ENCODE measurements at places on chromosomes 2 and 18.
A peak's percentile ranks its signal among the peaks of the same experiment; 100 is the strongest.

- DNase-seq: no peak
Observed at GRCh38 chr2:58271826-58272225, 30.7 kb upstream of the FANCL start.

DNA sequence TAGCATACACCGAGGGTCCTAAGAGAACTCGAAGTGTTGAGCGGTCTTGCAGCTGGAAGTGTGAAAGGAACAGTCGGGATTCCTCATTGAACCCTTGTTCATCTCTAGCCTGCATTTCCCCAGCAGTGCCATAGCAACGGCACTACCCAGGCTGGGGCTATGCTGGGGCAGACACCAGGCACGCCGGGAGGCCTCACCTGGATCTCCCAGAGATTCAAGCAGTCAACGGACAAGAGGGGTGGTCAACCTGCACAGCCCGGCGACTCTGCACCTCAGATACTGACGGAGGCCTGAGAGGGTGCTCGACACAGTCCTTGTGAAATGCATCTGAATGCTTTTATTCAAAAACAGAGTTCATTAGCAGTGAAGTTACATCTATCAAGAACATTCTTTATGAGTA lies 604.2 kb downstream of the GALR1 start:
- DNase-seq: no peak

GRCh38 chr2:48482313-48482712 lies 47.6 kb upstream of the STON1 start:
- no peak for DNase-seq

DNA sequence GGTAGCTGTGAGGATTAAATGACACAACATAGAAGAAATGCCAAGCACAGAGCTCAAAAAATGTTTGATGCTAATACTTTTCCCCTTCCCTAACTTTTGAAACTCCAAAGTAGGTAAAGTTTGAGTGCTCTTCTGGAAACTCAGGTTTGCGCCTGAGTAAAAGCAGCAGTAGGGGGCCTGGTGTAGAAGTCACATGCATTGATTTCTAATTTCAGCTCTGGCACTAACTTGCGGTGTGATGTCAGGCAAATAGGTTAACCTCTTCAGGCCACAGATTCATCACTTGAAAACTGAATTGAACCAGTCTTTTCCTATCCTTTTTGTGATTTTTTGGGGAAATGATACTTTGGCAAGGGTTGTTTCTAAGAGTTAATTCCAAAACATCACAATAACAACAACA lies 27.2 kb downstream of the LHCGR start:
- DNase-seq: no peak

GRCh38 chr2:203279288-203279687 lies 40.5 kb downstream of the CYP20A1 start:
- DNase-seq: no peak

- no peak for DNase-seq
Observed at GRCh38 chr2:144111437-144111836, 408.5 kb downstream of the ZEB2 start.

GRCh38 chr2:181984814-181985631 lies 630 bp upstream of the PPP1R1C start:
- DNase-seq: no peak

- DNase-seq: no peak
Observed at GRCh38 chr2:201786471-201786870, 5.7 kb upstream of the ALS2 start.

DNA sequence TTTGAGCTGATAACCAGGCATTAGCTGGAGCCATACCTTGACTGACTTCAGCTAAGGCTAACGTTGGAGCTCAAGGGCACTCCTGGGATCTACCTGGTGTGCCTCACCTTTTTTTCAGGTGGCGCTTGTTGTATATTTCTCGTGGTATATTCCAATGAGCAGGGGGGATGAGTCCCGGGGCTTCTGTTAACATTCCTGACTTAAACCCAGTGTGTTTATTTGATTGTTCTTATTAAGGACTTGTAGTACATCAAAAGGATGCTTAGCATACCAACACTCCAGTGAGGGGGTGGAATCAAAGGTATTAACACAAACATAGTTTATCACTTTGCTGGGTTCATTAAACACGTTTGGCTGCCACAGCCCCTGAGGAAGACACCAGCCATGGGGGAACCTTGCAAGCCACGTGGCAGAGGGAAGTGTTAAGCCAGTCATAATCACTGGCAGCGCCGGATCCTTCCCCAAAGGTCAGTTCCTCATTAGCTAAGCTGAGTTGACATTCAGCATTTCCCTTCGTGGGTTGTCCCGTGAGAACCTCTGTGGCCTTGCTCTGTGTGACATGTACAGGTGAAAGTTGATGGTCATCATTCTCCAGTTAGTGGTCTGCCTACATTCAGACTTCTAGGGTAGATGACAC lies 119.5 kb upstream of the MCFD2 start:
- DNase-seq: peak; percentile 86

DNA sequence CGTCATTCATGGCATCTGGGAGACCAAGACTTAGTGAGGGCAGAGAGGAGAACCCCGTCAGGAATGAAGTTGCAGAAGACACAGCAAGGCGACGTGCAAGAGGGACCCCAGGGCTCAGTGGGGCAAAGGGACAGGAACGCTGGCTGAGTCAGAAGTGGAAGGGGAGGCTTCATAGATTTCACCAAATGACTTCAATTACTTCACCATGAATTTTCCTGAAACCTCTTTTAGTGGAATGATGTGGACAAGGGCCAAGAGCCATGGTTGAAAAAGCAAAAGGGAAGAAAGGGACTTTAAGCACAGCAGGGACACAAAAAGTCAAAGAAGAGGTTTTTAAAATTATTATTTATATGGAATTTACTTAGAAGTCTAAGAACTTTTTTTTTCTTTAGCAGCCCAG lies 141.6 kb upstream of the PID1 start:
- no peak for DNase-seq

DNA sequence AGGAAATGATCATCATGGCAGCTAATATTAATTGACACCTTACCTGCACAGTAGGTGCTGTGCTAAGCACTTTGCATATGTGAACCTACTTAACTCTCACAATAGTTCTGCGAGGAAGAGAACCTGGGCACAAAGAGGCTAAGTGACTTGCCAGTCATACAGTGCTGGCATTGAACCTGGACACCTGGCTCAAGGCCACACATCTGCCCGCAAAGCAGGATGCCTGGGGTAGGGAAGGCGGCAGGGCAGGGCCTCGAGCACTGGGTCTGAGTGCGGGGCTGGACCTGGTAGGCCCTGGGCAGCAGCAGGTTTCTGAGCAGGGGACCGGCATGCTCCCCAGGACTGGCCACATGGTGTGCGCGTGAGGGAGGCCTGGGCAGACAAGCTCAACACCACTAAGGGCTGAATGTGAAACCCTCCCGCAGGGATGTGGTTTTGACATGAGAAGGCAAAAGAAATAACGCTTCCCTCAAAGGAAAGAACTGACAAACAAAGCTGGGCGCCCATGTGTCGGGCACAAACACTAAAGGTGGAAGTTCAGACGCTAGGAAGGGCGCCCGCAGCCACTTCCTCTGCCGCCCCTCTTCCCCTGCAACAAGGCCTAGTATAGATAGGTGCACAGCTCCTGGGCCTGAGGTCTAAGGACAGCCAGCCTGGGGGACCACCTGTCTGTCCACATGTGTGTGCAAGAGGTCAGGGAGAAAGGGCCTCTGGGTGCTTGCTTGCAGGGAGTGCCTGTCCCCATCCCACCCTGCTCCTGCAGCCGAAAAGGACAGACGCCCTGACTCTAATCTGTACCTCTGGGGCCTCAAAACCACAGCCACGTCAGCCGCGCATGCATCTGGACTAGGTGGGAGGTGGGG lies 92.5 kb downstream of the ZFP36L2 start:
- peak; percentile 95 for DNase-seq

DNA sequence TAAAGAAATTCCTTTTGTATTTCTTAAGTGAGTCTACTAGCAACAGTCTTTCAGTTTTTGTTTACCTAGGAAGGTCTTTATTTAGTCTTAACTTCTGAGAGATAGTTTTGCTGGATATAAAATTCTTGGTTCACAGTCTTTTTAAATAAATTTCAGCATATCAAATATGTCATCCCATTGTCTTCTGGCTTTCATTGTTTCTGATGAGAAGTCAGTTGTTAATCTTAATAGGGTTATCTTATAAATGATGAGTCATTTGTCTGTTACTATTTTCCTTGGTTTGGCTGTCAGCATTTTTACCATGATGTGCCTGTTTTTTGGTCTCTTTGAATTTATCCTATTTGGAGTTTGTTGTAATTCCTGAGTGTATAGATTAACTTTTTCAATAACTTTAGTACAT lies 129.3 kb downstream of the FAM210A start:
- DNase-seq: peak; percentile 6

GRCh38 chr2:123912171-123912570 lies 112.9 kb upstream of the CNTNAP5 start:
- no peak for DNase-seq

GRCh38 chr2:207759890-207760289 lies 9.8 kb downstream of the FZD5 start:
- DNase-seq: no peak

- no peak for DNase-seq
Observed at GRCh38 chr2:158817588-158817987, 22.5 kb downstream of the DAPL1 start.

GRCh38 chr2:134362740-134363139 lies 108.9 kb downstream of the MGAT5 start:
- no peak for DNase-seq

DNA sequence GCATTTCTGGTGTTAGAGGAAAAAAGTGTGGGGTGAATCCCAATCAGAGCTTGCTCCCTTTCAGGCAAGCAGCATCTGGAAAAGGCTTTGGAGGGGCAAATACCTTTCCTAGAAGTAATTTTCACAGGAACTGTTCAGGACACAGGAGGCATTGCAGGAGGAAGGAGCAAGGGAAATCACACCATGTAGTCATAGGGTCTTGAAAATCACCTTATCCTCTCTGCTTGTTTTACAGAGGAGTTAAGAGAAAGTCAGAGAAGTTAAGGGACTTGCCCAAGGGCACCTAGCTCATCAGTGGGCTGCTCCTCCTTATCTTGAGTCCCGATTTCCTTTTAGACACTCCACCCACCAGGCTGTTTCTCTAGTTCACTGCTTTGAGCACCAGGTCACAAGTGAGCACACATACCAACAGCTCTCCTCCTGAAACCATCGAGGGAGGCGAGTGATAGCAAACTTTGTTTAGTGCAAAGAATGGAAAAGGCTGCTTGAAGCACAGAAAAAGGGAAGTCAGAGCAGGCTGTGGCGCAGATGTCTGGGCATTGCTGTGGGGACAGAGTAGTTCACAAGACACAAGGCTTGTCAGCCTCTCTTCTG lies 89.2 kb upstream of the CXCR4 start:
- peak; percentile 85 for DNase-seq

- DNase-seq: peak; percentile 92
Observed at GRCh38 chr2:21330786-21331391, 207.1 kb downstream of the TDRD15 start.

DNA sequence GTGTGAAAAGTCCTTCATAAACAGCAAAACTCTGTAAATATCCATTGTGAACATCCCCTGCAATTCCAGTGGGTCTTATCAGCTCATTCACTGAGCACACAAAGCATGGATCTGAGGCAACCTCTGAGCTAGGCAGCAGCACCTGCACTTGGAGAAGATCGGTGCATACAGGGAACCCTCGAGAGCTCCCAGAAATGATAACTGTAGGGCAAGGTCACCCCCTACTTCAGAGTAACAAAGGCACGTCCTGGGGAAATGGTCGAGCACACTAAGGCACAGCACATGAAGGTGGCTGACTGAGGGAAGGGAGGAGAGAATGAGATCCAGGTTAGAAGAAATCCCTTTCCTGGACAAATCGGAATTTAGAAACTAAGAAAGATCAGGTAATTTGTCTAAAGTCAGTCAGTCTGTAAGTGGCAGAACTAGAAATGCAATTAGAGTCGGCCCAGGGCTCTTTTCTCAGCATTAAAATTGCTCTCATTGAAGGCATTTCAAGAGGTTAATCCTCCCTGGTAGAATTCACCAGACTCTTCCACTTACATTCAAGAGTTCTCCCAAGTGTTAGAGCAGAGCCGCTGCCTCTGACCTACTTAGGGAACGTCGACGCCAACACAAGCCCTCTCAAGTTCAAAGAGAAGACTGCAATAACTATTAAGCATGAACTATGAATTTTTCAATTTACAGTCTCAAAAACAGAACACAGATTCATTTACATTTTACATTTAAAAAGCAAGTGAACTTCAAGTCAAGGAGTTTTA lies 45.9 kb downstream of the PXDN start:
- no peak for DNase-seq

GRCh38 chr18:55407191-55407590 lies 180.8 kb downstream of the TCF4 start:
- no peak for DNase-seq

- no peak for DNase-seq
Observed at GRCh38 chr18:72391951-72392350, 152.2 kb downstream of the CBLN2 start.

- DNase-seq: no peak
Observed at GRCh38 chr2:130791617-130791939, 36.2 kb downstream of the AMER3 start.

DNA sequence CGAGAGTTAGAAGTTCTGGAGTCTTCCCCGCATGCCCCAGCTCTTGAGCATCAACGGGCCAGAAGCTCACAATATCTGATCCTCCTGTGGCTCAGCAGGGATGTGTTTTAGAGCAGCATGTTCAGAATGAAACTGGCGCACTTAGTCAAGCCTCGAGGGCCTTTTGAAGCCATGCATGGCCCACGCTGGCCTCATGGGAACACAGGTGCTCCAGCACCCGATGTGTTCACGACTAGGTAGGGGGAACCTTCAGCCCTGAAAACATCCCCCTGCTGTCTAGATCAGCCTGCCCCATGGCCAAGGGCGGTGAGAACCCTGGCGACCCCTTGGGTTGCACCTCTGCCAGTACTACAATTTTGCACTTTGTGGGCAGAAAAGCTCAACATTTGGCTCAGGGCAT lies 32.8 kb downstream of the MSH6 start:
- no peak for DNase-seq

DNA sequence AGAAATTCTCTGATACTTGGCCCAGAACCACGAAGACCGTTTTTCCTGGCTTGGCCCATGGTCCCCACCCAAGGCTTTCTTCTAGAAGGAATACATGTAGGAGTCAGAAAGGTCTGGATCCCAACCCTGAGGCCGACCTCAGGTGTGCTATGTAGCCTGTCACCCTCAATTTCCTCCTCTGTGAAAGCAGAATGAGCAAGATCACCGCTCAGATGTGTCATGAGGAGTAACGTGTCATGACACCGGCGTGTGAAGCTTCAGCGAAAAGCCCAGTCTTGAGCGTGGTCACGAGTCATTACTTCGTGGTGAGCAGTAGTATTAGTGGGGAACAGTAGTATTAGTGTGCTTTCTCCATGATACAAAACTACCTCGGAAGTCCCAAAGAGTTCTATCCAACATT lies 103.4 kb downstream of the ALPK2 start:
- no peak for DNase-seq

GRCh38 chr2:106868275-106868674 lies 17.7 kb downstream of the ST6GAL2 start:
- DNase-seq: no peak

- DNase-seq: no peak
Observed at GRCh38 chr2:48915227-48915626, 159.7 kb upstream of the LHCGR start.

DNA sequence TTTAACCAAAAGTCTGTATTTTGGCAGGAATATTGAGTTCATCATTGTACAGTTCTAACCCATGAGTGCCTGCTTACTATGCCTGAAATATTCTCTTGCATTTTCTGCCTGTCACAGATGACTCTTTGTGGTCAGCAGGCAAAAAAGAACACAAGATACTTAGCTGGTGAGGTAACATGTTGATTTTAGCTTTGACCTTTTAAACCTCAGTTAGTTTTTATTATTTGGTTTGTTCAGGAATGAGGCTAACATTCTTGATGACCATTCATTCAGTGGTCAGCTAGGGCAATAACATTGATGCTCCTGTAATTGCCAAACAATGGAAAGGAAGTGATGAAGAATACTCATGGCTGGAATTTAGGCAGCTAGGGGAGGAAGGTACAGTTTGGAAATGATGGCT lies 491.2 kb downstream of the PIK3C3 start:
- DNase-seq: no peak

- DNase-seq: peak; percentile 84
Observed at GRCh38 chr18:74551936-74552555, 17.7 kb downstream of the CNDP1 start.

Measured in MV-4-11 (cell line).